ENCODE measurements at places on chromosomes 3 and 15.

DNA sequence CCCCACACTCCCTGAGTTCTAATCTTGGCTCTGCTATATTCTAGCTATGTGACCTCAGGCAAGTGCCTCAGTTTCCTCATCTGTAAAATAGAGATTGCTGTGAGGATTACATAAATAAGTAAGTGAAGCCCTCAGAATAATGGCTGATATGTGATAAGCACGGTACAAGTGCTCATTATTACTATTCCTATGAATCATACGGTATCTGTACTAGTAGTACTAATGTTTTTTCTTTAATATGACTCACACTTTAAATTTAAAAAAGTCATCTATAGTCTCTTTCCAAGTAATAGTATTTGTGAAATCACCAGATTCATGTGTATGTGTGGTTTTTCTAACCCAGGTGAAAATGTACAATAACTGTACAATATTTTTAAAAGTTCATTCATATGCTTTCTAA, 58.7 kb downstream of the CLDN11 start:
- DNase-seq: no peak

- no peak for DNase-seq
Measured at GRCh38 chr3:104908761-104909160, 457.9 kb upstream of the ALCAM start.

DNA sequence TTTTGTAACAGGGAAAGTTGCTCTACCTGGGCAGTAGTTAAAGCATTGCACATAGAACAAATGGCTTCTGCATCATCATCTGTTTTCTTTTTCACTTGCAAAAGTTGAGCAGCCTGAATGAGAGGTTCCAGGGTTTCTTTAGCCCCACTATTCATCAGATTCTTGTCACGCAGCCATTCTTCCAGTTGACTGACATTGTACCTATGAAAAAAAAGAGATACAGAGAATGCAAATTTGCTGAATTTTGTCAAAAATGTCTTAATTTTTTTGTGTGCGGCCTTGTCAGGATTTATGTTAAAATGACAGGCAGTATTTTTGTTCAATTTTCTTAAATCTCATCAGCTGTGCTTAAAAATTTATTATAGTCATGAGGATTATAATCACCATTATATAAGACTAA, 21.4 kb upstream of the MYO5C start:
- DNase-seq: no peak

DNA sequence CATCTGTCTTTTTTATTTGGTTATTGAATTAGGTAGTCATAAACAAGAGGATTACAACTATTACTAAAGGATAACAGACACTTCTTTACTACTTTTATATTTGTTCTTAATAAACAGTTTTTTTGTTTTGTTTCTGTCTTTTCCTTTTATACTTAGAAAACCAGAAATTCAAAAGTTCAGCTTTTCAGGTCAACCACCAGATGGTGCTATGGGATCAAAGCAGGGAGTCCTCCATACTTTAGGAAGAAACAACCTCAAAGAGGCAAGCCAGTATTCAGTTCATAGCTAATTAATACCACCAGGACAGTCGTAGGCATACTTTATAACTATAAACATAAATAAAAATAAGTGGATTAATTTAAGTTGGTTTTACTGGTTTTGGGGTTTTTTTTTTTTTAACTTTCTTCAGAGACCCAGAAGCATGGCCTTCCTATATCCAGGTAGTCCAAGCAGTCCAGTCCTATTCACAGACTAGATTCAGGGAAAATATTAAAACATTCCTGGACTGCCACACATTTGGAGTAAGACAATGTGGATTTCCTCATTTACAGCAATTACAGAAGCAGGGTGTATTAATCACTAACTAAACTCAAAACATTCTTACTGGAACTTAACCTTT, 16.0 kb upstream of the EID1 start:
- DNase-seq: peak; percentile 7

- DNase-seq: no peak
Measured at GRCh38 chr3:70631716-70632307, 319.4 kb upstream of the MDFIC2 start.

GRCh38 chr3:196694941-196695848, 16.9 kb downstream of the CEP19 start:
- DNase-seq: peak; percentile 8

- no peak for DNase-seq
Measured at GRCh38 chr3:150544041-150544440, 2.3 kb downstream of the SERP1 start.

All from activated T-cell treated with anti-CD3 and anti-CD28 coated beads, Interleukin-2, amount 50 U/mL, for 4 hours (primary cell).